ENCODE measurements at places on chromosomes 6 and 20.

GRCh38 chr6:20279051-20279450, 66.8 kb upstream of the MBOAT1 start:
- no peak for DNase-seq

GRCh38 chr6:95094751-95095663, 482.3 kb upstream of the MANEA start:
- DNase-seq = no peak

GRCh38 chr6:129895692-129896091, 34.6 kb upstream of the TMEM244 start:
- DNase-seq = no peak

DNA sequence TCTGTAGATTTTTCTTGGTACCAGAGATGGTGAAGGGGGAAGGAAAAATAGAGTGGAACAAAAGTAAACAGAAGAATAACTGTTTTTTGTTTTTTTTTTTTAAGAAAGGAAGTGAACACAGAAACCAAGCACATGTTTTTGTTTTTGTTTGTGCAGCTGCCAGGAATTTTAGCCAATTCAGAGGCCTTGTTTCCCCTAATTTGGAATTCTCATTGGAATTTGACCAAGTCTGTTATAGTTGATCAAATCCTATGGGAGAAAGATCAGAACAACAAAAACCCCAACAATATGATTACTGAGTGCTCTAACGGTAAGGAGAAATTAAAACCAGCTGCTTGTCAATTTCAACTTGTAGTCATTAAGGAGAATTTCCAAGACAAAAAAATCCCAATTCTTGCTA, 18.2 kb upstream of the IL22RA2 start:
- DNase-seq = no peak

- no peak for DNase-seq
Observed at GRCh38 chr6:162063666-162064065, 663.9 kb downstream of the PRKN start.

DNA sequence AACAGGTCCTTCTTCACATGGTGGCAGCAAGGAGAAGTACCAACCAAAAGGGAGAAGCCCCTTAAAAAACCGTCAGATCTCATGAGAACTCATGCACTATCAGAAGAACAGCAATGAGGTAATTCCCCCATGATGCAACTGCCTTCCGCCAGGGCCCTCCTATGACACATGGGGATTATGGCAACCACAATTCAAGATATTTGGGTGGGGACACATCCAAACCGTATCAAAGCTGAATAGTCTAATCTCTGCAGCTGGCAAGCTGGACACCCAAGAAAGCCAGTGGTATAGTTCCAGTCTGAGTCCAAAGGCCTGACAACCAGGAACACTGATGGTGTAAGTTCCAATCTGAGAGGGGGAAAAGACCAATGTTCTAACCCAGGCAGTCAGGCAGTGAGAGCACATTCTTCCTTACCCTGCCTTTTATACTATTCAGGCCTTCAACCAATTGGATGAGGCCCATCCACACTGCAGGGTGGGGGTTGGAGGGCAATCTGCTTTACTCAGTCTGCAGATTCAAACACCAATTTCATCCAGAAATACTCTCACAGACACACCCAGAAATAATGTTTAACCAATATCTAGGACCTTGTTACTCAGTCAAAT, 17.9 kb upstream of the CNKSR3 start:
- DNase-seq = no peak

DNA sequence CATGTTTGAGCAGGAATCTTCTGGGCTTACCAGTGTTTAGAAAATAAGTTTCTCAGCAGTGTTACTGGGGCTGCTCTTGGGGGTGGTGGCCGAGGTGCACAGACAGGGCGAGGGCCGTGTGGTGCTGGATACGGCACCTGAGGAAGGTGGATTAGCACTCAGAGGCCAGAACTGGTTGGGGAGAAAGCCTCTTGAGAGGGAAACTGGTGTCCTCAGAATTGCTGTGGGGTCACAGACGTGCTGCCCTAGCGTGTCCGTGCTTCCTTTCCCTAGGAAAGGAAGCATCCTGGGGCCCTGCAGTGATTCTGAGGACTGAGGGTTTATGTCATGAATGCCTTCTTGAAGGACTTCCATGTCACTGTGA, 32.1 kb upstream of the SLC22A1 start:
- no peak for DNase-seq

DNA sequence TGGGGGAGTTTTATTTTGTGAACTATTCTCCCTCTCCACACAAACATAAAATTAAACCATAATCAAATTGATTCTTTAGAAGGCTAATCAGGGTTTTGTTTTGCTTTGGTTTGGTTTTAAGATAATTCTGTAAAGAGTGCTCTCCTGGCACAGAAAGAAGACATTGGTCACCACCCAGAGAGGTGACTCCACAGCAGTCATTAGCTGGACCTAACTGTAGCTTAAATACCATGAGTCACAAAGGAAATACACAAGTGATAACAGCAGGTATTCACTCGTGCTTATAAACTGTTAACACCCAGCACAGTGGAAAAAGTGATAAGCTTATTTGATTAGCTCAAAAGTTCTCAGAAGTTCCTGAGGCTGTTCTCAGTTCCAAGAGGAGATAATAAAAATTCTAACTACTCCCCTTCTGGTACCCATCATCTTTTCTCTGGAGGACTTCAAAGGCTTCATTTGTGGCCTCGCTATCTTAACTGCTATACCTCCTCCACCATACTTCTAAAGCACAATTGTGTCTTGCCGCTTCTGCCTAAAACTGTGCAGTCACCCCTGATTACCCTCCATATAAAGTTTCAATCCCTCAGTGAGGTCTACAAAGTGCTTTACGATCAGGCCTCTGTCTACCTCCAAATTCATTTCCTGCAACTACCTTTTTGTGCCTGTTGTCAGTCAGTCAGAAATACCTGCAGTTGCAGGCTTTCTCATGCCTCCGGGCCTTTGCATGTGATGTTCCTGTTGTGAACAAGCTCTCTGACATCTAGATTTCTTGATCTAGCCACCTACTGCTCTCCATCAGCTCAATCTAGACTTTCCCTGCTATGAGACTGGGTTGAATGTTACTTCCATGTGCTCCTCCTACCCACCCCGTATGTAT, 201.1 kb downstream of the SAMD5 start:
- no peak for DNase-seq

- DNase-seq = no peak
Observed at GRCh38 chr20:58145506-58146080, 82.9 kb downstream of the ANKRD60 start.

DNA sequence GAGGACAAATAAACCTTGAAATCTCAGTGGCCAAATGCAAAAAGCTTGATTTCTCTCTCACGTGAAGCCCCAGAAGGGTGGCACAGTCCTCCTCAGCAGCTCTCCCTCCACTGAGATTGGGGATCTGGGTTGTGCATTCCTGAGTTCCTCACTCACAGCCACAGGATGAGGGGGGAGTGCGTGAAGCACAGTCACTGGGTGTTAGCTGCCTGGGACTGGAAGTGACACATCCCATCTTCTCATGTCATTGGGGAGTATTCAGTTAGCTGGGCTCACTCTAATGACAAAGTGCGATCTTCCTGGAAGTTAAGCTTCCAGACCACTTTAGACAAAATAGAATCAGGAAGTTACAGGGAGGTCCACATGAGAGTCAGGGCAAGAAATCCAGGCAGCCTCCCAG, 192.2 kb upstream of the LRFN2 start:
- no peak for DNase-seq

GRCh38 chr6:23034926-23035325, 465.6 kb downstream of the HDGFL1 start:
- no peak for DNase-seq

DNA sequence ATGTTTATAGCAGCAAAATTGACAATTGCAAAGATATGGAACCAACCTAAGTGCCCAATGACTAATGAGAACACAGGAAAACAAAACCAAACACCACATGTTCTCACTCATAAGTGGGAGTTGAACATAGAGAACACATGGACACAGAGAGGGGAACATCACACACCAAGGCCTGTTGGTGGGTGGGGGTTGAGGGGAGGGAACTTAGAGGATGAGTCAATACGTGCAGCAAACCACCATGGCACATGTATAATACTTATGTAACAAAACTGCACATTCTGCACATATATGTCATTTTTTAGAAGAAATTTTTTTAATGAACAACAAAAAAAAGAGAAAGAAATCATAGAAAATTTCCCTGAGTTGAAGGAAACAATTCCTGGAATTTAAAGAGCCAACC, 3.9 kb downstream of the EPM2A start:
- no peak for DNase-seq

DNA sequence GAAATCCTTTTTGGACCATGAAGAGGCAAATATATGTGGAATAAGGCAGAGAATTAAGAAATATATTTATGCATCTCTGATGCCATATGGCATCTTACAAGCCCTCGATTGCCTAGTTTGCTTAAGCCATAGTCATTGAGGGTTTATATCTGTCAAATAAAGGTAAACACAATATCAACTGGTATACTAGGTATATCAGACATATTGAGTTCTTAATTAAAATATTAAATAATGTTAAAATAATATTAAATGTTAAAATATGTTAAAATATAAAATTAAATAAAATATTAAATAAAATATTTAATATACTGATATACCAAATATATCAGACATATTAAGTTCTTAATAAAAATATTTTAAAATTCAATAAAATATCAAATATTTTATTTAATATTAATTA, 567.4 kb upstream of the PTCHD4 start:
- DNase-seq = no peak

GRCh38 chr6:17492350-17492749, 99.0 kb downstream of the CAP2 start:
- DNase-seq = no peak

DNA sequence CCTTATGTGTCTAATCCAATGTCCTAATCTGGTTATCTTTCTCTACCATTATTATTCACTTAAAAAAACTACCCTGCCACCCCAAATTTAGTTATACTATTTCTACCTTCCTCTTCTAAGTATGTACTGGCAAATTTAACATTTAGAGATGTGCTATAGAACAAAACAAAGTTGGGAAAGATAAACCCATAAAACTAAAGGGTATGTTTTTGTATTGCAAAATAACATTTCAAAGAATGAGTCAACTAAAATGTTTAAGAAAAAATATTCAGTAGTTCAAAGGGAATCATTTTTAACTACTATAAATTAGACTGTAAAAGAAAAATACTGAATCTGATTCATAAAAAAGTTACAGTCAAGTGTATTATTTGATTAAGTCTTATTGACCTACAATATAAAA, 103.0 kb downstream of the LMBRD1 start:
- no peak for DNase-seq

GRCh38 chr6:101597693-101598092, 204.2 kb downstream of the GRIK2 start:
- DNase-seq = no peak

DNA sequence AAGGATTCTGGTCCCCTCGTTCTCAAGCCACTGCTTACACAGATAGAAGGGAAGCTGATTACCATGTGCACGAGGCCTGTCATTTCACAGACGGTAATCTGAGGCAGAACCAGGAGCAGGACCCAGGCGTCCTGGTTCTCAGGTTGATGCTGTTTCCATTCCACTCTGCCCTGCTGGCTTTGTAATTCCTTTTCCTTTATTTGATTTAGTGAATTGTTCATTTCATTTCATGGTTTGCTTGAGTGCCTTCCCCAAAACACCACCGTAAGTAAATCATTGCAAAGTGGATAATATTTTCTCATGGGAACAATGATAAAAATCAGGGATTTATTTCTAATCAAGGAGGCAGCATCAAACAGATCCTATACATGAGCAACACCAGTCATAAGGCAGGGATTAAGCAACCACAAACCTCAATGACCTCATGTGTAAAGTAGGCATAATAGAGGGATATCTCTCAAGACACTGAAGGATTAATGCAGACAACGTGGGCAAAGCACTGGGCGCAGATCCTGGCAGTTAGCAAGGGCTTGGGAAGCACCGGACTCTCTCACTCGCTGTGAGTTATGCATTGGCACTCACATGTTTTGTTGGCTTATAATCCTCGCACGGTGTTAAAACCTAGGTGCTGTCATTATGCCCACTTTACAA, 229.5 kb upstream of the FOXQ1 start:
- DNase-seq = no peak

DNA sequence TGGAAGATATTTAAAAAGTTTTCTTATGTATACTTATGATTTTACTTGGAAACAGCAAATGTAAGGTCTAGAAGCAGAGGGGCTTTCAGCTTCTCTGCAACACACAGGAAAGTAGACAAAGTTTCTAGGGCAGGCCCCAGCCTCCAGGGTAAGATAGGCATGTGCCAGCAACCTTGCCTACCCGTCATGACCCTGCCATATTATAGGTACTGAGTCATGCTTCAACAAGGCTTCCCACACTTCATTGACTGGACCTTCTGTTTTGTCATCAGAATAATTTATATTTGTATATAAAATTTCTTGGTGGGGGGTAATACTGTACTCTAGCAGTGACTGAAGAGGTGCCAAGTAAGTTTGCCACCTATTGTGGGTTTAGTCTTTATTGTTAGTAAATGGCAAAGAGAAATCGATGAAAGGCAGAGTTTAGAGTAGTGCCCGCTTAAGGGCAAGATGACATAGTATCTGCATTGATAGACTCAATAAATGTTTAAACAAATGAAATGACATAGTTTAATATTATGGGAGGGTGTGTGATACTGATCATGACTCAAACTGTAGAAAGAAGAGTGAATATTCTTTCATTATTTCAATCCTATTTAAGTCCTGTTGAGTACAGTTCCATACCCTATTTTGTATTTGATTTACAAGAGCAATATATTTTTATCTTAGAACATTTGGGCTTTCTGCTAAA, 95.6 kb downstream of the JARID2 start:
- no peak for DNase-seq

DNA sequence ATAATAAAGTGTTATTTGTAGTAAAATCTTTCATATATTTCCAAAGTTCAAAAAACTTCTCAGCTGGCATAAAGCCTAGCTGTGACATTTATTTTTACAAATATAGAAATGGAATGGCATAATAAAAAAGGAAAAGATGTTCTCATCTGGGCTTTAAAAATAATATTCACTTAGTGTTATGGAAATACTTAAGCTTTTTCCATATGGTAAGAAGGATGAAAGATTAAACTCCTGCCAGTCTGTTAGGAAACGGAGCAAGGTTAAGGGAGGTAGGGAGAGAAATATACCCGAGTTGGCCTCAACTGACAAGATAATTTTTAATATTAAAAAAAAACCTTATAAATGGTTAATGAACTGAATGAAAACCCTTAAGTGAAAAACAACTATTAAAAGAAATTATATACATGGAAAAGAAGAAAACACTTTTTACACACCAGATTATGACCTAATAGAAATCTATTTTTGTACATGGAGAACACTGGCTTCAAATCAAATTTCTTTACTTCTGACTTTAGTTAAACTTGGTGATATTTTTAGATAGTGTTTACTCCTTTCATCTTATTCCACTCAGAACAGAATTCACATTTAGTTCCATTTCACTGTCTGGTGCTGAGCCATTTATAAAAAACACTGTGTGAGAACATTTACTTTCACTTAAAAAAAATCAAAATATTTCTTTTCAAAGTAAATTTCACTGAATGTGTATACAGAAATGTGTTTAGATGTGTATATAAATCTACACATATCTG, 137.0 kb downstream of the DST start:
- no peak for DNase-seq

DNA sequence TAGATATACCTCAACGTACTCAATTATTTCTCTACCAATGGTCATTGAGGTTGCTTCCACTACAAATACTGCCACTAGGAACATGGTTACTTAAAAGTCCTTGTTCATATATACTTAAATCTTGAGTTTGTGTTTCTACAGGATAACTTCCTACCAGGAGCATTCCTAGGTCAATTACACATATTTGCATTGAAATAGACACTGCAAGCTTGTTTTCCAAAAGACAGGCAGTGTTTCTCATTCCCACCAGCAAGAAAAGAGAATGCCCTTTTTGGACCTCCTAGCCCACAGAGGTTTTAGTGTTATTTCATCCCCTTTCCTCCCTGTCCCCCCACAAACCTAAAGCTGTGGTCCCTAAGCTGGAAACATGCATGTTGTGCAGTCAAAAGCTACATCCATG, 177.3 kb downstream of the ID4 start:
- DNase-seq = no peak
